AML-193 (cell line): ENCODE measurements at places on chromosomes 16 and 17.

DNA sequence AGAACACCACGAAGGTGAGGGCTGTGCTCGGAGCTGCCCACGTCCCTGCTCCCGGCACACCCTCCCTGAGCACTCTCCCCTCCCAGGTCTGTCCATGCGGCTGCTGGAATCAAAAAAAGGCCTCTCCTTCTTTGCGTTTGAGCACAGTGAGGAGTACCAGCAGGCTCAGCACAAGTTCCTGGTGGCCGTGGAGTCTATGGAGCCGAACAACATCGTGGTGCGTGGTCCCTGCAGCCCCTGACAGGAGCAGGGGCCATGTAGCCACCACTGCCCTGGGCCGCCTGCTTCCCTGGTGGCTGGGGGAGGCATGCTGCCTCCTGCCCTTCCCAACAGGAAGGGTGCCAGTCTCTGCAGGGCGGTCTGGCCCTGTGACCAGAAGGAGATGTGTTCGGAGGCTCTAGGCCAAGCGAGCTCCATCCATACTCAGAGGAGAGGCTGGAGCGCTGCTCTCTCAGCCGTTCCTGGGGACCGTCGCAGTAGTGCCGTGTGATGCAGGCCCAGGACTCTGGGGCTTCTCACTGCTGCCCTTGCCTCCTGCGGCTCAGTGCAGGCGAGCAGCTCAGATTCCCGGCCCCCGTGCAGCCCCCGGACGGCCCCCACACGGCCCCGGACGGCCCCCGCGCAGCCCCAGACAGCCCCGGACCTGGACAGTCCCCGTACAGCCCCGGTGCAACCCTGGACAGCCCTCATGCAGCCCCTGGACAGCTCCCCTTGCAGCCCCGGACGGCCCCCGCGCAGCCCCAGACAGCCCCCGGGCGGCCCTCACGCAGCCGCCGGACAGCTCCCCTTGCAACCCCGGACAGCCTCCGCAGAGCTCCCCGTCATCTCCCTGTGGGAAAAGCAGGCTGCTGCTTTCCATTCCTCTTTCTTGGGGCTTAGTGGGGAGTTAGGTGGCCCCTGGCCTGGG is 20.5 kb downstream of the TCF25 start:
- no peak for DNase-seq

DNA sequence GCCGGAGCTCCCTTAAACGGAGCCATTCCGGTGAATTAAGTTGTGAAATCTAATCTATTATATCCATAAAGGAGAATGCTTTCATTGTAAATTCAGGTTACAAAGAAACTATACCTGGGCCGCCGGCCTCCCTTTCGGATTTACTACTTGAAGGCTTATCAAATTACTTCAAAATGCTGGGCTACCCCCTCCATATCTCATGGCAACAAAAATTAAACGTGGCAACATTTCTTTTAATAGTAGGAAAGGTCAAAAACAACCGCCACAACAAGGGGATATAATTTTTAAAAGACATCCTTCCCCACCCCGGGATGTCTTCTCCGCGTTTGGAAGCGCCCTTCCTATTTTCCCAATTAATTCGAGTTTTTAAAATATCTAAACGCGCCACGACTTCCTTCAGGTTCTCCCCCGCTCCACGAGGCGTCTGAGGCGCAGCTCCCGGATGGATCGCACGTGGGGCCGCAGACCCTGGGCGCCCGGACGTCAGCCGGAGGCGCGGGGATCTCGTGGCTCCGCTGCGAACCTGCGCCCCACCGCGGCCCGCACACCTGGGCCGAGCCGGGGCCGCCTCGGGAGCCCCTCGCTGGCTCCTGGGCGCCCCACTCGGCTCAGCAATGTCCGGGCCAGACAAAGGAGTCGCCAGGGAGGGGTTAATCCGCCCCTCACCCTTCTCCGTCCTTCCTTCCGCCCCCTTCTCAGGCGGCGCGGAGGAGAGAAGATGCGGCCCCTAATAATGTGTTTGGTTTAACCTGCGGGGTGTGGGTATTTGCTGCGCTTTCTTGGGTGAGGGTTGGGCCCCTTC is 47.4 kb upstream of the SLC38A10 start:
- no peak for DNase-seq

- DNase-seq, result no peak
Observed at GRCh38 chr17:10112962-10113361, 85.4 kb downstream of the GAS7 start.

DNA sequence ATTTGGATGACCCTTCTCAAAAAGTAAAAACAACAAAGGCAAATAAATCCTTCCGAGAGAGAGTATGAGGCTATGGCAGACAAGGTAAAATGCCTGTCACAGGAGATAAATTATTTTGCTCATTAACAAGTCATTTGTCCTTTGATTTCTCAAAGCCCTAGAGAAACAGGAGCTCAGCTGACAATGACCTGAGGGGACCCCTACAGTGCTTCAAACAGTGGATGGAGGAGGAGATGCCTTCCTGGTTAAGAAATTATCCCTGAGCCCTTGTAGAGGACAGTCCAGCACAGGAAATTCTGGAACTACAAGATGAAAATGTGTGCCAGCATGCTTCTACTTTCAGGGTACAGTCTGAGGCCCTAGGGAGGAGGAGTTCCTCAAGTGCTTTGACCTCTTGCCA is 24.0 kb upstream of the RHBDL3 start:
- DNase-seq, result no peak
